CD8-positive, alpha-beta memory T cell (primary cell): ENCODE measurements at places on chromosomes 7 and 10.

GRCh38 chr7:131935180-131935579 is 378.8 kb upstream of the PODXL start:
- no peaks in the 10 kb centered on the region for H3K4me1 ChIP-seq
- H3K27ac ChIP-seq, result no peak overlapping the region
- H3K36me3 ChIP-seq, result no peaks in the 10 kb centered on the region
- DNase-seq, result no peak
- H3K4me3 ChIP-seq, result no peak overlapping the region

GRCh38 chr10:86350897-86351296 is 15.7 kb downstream of the GRID1 start:
- no peaks in the 10 kb centered on the region for H3K4me1 ChIP-seq
- H3K4me3 ChIP-seq, result no peak overlapping the region
- no peaks in the 10 kb centered on the region for H3K27me3 ChIP-seq
- no peaks in the 10 kb centered on the region for H3K36me3 ChIP-seq
- no peak for DNase-seq

- H3K27me3 ChIP-seq, result no peaks in the 10 kb centered on the region
- H3K27ac ChIP-seq, result no peak overlapping the region
- no peaks in the 10 kb centered on the region for H3K4me1 ChIP-seq
- H3K4me3 ChIP-seq, result no peak overlapping the region
- DNase-seq, result no peak
Measured at GRCh38 chr10:62866451-62866850, 50.3 kb upstream of the EGR2 start.

DNA sequence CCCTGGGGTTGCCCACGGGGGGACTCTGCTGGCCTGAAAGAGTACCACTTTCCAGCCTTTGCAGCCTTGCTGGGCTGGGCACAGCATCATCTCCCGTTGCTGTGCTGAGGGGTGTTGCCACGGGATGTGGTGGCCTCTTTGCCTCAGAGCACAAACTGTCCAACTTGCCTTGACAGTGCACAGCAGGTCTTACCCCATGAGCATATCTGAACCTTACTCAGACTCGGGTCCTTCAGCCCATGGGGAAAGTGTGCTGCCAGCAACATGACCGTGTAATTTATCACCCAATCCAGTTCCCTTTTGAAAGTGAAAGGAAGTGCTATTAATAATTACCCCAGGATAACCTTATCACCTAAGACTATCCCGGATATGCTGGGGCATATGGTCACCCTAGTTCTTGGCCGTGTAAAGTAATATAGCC is 46.8 kb downstream of the TBXAS1 start:
- H3K4me3 ChIP-seq, result no peak overlapping the region
- no peaks in the 10 kb centered on the region for H3K36me3 ChIP-seq
- H3K27ac ChIP-seq, result no peak overlapping the region
- no peaks in the 10 kb centered on the region for H3K4me1 ChIP-seq
- H3K27me3 ChIP-seq, result no peaks in the 10 kb centered on the region

- no peak overlapping the region for H3K4me3 ChIP-seq
- no peak for DNase-seq
- no peak overlapping the region for H3K27ac ChIP-seq
- H3K36me3 ChIP-seq, result no peaks in the 10 kb centered on the region
- no peaks in the 10 kb centered on the region for H3K27me3 ChIP-seq
Measured at GRCh38 chr7:134420424-134421125, 38.3 kb downstream of the AKR1B1 start.

- H3K4me3 ChIP-seq, result no peak overlapping the region
- no peak overlapping the region for H3K27ac ChIP-seq
- no peak for DNase-seq
- H3K27me3 ChIP-seq, result no peaks in the 10 kb centered on the region
- no peaks in the 10 kb centered on the region for H3K36me3 ChIP-seq
- no peaks in the 10 kb centered on the region for H3K4me1 ChIP-seq
Measured at GRCh38 chr10:95395947-95396449, 105.2 kb upstream of the PDLIM1 start.

DNA sequence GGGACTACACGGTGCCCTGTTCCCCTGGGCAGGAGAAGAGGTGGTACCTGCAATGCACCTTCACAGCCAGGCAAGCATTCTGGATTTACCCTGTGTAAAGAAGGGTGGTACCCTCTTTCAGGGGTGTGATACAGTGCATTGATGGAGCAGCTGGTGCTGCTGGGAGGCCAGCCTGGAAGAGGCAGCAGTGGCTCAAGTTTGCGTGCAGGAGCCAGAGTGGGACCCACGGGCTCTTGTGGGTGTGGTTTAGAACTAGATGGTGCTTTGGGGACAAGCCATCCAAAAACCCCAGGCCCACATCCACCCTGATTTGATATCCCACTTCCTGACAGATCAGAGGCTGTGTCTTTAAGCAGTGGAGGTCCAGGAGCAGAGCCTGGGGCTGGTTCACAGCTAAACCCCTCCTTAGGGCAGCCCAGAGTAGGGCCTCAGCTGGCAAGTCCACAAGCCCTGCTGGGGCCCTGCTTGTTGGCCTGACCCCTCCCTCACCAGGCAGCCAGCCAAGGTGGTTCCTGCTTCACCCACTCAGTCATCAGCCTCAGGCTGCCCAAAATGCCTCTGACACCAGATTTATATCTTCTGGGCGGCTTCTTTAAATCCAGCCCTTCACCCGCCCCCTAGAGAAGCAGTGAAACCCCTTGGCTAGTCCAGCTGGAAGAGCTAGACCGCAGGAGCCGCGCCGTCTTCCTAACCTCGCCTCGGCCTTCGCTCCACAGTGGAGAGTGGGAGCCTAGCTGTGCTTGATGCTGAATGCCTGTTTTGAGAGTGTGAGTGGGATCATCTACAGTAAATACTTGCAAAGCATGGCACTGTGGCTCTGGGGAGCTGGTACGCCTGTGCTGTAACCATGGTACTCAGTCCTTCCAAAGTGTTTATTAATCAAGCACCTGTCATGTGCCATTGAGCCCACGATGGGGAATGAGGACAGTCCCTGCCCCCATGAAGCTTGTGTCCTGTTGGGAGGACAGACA is 1.4 kb upstream of the ASIC3 start:
- H3K27me3 ChIP-seq, result no peaks in the 10 kb centered on the region
- no peak overlapping the region for H3K4me3 ChIP-seq
- H3K27ac ChIP-seq, result no peak overlapping the region
- H3K4me1 ChIP-seq, result no peaks in the 10 kb centered on the region

- H3K36me3 ChIP-seq, result no peaks in the 10 kb centered on the region
- H3K27ac ChIP-seq, result no peak overlapping the region
- peaks cover 22% of the 10 kb centered on the region for H3K27me3 ChIP-seq
- H3K4me3 ChIP-seq, result no peak overlapping the region
Measured at GRCh38 chr10:71391701-71392100, 5.0 kb upstream of the CDH23 start.

DNA sequence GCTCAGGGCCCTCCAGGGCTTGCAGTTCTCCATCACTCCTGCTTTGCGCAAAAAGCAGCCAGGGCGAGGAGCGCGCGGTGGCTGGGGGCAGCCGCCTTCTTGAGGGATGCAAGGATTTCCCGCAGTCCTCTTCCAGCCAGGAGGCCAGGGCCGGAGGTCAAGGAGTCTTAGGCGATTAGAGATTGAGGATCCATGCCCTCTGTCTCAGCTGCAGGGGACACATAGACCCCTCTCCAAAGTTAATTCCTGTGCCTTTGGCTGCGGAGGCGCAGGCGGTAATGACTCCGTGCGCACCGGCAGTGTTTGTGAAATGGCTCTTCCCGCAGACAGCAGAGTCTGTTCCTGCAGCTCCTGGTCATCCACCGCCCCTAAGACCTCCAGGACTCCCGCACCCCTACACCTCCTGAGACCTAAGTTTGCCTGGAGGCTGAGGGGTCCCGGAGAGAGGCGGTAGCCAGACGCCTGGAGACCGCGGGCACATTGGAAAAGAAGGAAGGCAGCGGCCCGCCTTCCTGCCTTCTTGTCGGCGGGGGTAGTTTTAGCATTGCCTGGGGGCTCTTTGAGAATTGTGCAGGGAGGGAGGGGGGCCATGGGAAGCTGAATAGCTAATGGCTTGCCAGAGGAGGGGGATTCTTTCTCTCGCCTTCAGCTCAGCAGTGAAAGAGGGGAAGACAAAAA is 3.3 kb upstream of the NEUROG3 start:
- no peak overlapping the region for H3K4me3 ChIP-seq
- peaks cover 36% of the 10 kb centered on the region for H3K27me3 ChIP-seq
- no peak for DNase-seq
- H3K4me1 ChIP-seq, result peaks cover 20% of the 10 kb centered on the region
- H3K27ac ChIP-seq, result no peak overlapping the region
- no peaks in the 10 kb centered on the region for H3K36me3 ChIP-seq

DNA sequence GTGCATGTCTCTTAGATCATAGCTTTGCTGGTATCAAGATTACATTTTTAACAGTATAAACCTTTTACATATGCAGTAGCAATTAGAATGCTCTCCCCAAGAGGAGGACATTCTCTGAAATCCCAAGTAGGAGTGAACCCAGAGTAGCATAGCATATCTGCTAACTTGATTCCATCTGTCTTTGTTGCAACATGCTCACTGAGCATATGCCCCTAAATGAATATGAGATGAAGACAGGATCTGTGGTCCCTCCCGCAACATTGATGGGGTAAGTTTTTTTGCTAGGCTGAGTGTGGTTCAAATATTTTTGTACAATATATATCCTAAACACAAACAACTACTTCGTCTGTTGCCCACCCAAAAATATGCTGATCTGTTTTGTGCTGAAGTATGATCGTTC is 534.2 kb upstream of the C7orf33 start:
- no peaks in the 10 kb centered on the region for H3K36me3 ChIP-seq
- DNase-seq, result no peak
- H3K27me3 ChIP-seq, result no peaks in the 10 kb centered on the region
- no peak overlapping the region for H3K4me3 ChIP-seq
- no peaks in the 10 kb centered on the region for H3K4me1 ChIP-seq

- DNase-seq, result no peak
- H3K4me1 ChIP-seq, result no peaks in the 10 kb centered on the region
- H3K36me3 ChIP-seq, result no peaks in the 10 kb centered on the region
- H3K27ac ChIP-seq, result no peak overlapping the region
Measured at GRCh38 chr7:92945840-92946239, 109.5 kb upstream of the CDK6 start.

- H3K36me3 ChIP-seq, result no peaks in the 10 kb centered on the region
- DNase-seq, result no peak
- H3K4me3 ChIP-seq, result peak overlapping the region; percentile 94
- H3K4me1 ChIP-seq, result peaks cover 40% of the 10 kb centered on the region
- H3K27ac ChIP-seq, result peak overlapping the region; percentile 86
Measured at GRCh38 chr10:102645388-102645740, 1.1 kb downstream of the TRIM8 start.

DNA sequence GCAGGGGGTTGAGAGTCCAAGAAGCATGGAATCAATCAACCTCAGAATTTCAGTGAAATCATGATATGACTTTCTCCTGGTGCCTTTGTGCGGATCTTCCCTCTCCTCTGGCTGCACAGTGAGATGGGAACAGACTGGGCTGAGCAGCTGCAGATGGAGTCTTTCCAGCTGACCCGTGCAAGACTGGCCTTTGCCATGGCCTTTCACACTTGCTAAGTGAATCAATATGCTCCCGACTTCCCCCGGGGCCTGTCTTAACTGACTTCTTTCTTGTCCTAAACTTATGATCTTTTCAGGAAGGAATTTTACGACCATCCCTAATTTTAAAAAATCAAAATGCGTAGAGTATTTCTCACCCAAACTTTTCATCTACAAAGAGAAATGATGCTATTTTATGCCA is 469.9 kb downstream of the GALNT17 start:
- H3K4me3 ChIP-seq, result no peak overlapping the region
- H3K36me3 ChIP-seq, result no peaks in the 10 kb centered on the region
- H3K27ac ChIP-seq, result no peak overlapping the region
- H3K4me1 ChIP-seq, result no peaks in the 10 kb centered on the region
- H3K27me3 ChIP-seq, result no peaks in the 10 kb centered on the region

- H3K4me1 ChIP-seq, result no peaks in the 10 kb centered on the region
- no peak overlapping the region for H3K4me3 ChIP-seq
- no peaks in the 10 kb centered on the region for H3K27me3 ChIP-seq
- H3K36me3 ChIP-seq, result no peaks in the 10 kb centered on the region
- H3K27ac ChIP-seq, result no peak overlapping the region
Measured at GRCh38 chr7:139909379-139910050, 80.5 kb downstream of the TBXAS1 start.

DNA sequence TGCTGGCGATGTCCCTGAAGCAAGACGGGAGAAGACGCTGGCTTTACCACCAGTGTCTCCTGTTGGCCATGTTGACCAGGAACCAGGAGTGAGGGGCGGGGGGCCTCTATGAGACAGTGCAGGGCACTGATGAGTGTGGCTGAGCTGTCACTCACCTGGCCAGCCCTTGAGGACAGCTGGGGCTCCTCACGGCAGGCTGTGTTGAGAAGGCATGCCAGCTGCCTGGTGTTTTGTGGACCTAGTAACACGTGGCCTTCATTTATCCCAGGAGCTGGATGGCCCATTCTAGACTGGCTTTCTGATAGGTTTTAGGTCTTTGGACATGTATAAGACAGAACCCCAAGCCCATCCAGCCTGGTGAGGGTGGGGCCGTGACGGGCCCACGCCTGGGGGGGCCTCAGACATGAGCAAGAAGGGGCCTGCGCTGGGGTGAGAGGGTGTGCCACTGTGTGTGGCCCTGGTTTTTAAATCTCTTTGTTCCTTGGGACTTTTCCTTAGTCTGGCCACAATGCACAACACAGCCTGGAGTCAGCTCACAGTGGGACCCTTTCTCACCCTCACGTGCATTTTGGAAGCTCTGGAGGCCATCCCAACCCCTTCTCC is 10.5 kb downstream of the RHBDD2 start:
- no peaks in the 10 kb centered on the region for H3K27me3 ChIP-seq
- no peak overlapping the region for H3K4me3 ChIP-seq
- H3K4me1 ChIP-seq, result no peaks in the 10 kb centered on the region
- H3K36me3 ChIP-seq, result peaks cover 28% of the 10 kb centered on the region
- no peak for DNase-seq
- H3K27ac ChIP-seq, result no peak overlapping the region

DNA sequence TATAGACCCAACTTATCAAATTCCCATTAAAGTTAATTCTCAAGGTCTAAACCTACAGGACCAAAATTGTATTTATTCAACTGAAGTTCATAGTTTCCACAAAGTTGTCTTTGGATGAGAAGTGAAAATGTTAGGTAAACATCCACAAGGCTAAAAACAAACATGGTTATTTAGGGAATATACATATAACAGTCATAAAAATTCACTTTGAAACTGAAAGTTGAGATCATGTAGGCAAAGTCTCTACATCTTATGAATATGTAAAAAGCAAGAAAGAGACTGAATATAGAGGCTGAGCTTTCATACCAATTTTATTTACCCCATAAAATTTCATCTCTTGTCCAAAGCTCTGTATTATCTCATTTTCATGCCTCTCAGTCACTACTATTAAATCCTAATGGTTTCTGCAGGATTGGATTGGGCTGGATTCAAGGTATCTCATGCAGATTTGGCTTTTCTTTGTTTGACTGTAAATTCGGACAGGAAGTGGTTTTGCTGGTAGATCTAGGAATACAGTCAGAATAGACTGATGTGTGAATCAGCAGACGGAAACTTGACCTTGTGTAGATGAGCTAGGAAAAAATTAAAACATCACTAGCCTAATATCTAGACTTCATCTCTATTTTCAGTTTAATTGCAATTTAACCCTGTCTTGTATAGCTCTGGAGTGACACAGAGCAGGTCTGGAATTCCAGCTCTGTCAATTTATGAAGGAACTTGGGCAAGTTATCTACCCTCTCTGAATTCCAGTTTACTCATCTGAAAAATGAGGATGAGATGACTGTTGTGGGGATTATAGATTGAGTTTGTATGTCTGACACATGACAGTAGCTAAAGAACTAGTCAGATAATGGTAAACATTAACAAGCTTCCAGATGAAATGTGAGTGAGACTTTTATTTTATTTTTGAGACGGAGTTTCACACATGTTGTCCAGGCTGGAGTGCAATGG is 27.3 kb upstream of the SKAP2 start:
- no peaks in the 10 kb centered on the region for H3K27me3 ChIP-seq
- no peak overlapping the region for H3K4me3 ChIP-seq
- H3K36me3 ChIP-seq, result no peaks in the 10 kb centered on the region
- no peaks in the 10 kb centered on the region for H3K4me1 ChIP-seq
- no peak for DNase-seq
- no peak overlapping the region for H3K27ac ChIP-seq
